ENCODE measurements at places on chromosomes 2 and 18.

GRCh38 chr2:209526561-209526960 is 102.7 kb downstream of the MAP2 start:
- no peak for DNase-seq
- no peak overlapping the region for H3K4me3 ChIP-seq
- H3K4me1 ChIP-seq: peaks cover 11% of the 10 kb centered on the region
- no peaks in the 10 kb centered on the region for H3K27me3 ChIP-seq
- no peak overlapping the region for H3K27ac ChIP-seq

GRCh38 chr2:195727106-195727505 is 70.1 kb downstream of the SLC39A10 start:
- DNase-seq: no peak
- H3K27me3 ChIP-seq: no peaks in the 10 kb centered on the region
- no peak overlapping the region for H3K4me3 ChIP-seq
- peaks cover 2% of the 10 kb centered on the region for H3K4me1 ChIP-seq
- H3K27ac ChIP-seq: no peak overlapping the region

- DNase-seq: no peak
- H3K27me3 ChIP-seq: no peaks in the 10 kb centered on the region
- no peak overlapping the region for H3K4me3 ChIP-seq
- H3K27ac ChIP-seq: no peak overlapping the region
- no peaks in the 10 kb centered on the region for H3K36me3 ChIP-seq
- H3K4me1 ChIP-seq: no peaks in the 10 kb centered on the region
Observed at GRCh38 chr18:9827793-9828505, 57.8 kb upstream of the TXNDC2 start.

- peaks cover 2% of the 10 kb centered on the region for H3K27me3 ChIP-seq
- no peak for DNase-seq
Observed at GRCh38 chr2:150627526-150627925, 140.1 kb upstream of the RND3 start.

DNA sequence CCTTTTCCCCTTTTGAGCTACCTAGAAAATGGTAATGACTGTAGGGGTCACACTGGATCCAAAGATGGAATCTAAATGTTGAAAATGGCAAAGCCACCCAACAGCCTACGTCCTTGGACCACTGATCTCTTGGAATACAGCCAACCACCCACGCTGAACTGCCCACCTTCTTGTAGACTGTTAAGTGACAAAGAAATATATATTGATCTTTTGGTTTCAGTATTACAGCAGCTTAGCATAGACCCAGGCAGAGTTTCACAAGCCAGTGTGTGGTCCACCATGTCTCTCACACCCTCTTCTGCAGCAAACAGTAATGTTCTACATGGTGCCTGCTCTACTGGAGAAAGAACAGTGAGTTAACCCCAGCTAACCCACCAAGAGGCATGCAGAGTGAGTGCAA is 20.2 kb downstream of the CACNB4 start:
- DNase-seq: no peak
- no peaks in the 10 kb centered on the region for H3K27me3 ChIP-seq
- no peaks in the 10 kb centered on the region for H3K36me3 ChIP-seq
- no peak overlapping the region for H3K27ac ChIP-seq

DNA sequence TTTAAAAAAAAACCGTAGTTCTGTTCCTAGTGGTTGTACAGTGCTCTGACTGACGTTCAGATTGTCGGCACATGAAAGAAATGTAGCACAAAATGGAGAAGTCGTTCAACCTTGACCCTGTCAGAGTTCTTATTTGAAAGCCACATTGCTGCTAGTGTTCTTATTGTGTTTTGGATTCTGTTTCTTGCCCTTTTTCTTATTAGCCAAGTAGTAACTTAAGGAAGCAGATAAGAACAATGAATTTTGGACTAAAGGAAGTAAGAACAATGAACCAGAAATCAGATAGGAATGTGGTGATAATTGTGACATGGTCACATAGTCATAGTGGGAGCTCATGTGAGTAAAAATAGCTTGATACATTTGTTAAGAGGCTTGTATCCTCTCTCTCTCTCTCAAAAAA is 45.9 kb downstream of the RPIA start:
- H3K27ac ChIP-seq: no peak overlapping the region
- no peaks in the 10 kb centered on the region for H3K27me3 ChIP-seq
- peaks cover 45% of the 10 kb centered on the region for H3K36me3 ChIP-seq
- DNase-seq: no peak

GRCh38 chr2:54502731-54503130 is 46.6 kb downstream of the SPTBN1 start:
- H3K27ac ChIP-seq: no peak overlapping the region
- no peaks in the 10 kb centered on the region for H3K36me3 ChIP-seq
- H3K4me3 ChIP-seq: no peak overlapping the region
- no peaks in the 10 kb centered on the region for H3K4me1 ChIP-seq

GRCh38 chr2:187853381-187853791 is 299.2 kb upstream of the TFPI start:
- no peak overlapping the region for H3K27ac ChIP-seq
- H3K27me3 ChIP-seq: no peaks in the 10 kb centered on the region
- no peaks in the 10 kb centered on the region for H3K36me3 ChIP-seq

DNA sequence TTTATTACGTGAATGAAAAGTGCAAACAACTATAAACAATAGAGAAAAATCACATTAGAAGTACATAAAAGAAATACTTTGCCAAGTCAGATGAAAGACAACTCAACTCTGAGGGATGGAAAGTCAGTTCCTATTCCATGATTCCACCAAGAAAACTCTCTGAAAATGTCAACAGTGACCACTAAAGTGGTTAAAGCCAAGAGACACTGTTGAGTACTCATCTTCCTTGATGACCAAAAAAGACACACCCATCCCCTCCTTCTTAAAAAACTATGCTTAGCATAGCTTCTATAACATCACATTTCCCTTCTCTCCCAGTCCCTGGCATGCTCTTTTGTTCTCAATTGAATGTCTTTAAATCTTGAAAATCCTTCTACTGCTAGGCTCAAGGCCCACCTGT is 160.0 kb downstream of the TCF4 start:
- H3K4me3 ChIP-seq: no peak overlapping the region
- peaks cover 4% of the 10 kb centered on the region for H3K27me3 ChIP-seq
- no peak overlapping the region for H3K27ac ChIP-seq
- H3K36me3 ChIP-seq: no peaks in the 10 kb centered on the region
- H3K4me1 ChIP-seq: no peaks in the 10 kb centered on the region

GRCh38 chr2:69380072-69380917 is 6.7 kb downstream of the GFPT1 start:
- peak overlapping the region; percentile 1 for H3K27ac ChIP-seq
- DNase-seq: no peak
- no peak overlapping the region for H3K4me3 ChIP-seq
- H3K4me1 ChIP-seq: peaks cover 42% of the 10 kb centered on the region
- peaks cover 19% of the 10 kb centered on the region for H3K36me3 ChIP-seq
- H3K27me3 ChIP-seq: no peaks in the 10 kb centered on the region

DNA sequence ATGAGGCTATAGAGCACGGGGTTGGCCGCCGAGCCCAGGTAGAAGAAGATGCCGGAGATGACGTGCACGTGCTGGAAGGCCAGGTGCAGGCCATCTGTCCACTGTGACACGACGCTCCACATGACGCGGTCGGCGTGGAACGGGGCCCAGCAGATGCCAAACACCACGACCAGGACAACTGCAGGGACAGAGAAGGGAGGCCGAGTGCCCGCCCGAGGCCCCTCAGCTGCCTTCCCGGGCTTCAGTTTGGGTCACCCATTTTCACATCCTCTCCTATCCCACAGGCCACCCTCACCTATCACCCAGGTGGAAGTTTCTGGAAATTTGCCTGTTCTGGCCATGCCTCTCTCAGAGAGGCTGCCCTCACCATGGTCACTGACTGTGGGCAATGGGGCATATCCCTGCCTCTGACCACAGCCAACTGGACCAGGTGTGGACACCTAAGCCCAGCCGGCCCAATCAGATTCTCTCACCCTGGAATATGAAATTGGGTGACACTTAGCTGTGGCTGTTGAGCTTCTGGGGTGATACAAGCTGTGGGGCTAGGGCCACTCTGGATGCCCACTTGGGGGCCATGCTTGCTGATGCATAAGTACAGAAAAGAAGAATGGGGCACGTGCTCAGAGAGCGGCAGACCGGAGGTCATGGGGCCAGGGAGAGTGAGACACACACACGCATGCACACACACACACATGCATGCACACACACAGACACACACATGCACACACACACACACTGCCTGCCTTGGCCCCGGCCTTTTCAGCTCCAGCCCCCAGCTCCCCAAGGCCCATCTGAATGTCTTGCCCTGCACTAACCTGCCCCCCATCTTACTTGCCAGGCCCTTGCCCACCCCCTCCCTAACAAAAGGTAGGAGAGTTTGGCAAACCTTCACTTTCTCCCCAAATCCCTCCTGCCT is 4.7 kb downstream of the NMUR1 start:
- no peak overlapping the region for H3K4me3 ChIP-seq
- H3K27me3 ChIP-seq: peaks cover 25% of the 10 kb centered on the region
- no peaks in the 10 kb centered on the region for H3K36me3 ChIP-seq
- no peak overlapping the region for H3K27ac ChIP-seq
- peaks cover 23% of the 10 kb centered on the region for H3K4me1 ChIP-seq

GRCh38 chr2:232228332-232228731 is 150.2 kb upstream of the ALPP start:
- H3K27ac ChIP-seq: no peak overlapping the region
- H3K36me3 ChIP-seq: no peaks in the 10 kb centered on the region
- H3K4me3 ChIP-seq: no peak overlapping the region
- no peak for DNase-seq
- H3K4me1 ChIP-seq: peaks cover 16% of the 10 kb centered on the region

DNA sequence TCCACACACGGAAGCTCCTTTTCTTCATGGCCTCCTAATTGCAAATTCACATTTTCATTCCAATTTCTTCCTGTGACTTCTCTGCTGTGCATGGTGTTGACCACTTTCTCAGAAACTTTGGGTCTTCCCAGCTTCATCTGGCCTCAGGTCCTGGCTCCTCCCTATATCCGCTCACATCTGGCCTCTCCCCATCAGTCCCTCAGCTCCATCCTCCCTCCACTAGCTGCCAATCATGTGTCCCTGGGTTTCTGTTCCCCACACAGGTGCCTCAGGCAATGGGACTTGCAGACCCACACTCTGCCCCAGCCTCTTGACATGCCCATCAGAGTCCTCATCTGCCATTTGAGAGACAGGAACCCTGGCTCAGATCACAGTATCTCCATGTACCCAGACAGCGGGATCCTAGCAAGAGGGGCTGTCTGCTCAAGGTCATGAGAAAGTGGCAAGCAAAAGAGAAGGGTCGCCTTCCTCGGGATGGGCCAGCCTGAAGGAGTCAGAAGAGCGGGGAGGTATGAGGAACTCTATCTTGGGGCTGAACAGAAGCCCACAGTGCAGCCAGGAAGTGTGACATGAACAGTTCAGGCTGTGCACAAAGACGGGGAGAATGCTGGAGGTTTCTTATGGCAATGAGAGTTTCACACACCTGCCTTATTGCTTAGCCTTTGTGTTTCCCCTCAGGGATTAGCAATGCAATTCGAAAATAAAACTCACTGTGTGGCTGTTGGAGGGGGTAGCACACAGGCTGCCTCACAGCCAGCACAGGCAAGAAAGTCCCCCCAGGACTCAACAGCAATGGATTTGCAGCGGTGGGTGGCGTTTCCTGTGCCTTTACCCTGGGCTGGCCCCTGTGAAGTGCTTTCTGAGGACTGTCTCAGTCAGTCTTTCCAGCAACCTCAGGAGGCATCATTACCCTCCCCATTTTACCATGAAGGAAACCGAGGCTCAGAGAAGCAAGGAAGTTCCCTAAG is 69.5 kb downstream of the COPS8 start:
- H3K27ac ChIP-seq: peak overlapping the region; percentile 91
- DNase-seq: peak; percentile 61
- no peaks in the 10 kb centered on the region for H3K36me3 ChIP-seq
- H3K27me3 ChIP-seq: no peaks in the 10 kb centered on the region
- peaks cover 30% of the 10 kb centered on the region for H3K4me1 ChIP-seq
- H3K4me3 ChIP-seq: peak overlapping the region; percentile 43

GRCh38 chr2:39202639-39203369 is 41.0 kb downstream of the CDKL4 start:
- H3K4me1 ChIP-seq: peaks cover 24% of the 10 kb centered on the region
- peak overlapping the region; percentile 22 for H3K4me3 ChIP-seq
- peak overlapping the region; percentile 66 for H3K27ac ChIP-seq
- DNase-seq: no peak

DNA sequence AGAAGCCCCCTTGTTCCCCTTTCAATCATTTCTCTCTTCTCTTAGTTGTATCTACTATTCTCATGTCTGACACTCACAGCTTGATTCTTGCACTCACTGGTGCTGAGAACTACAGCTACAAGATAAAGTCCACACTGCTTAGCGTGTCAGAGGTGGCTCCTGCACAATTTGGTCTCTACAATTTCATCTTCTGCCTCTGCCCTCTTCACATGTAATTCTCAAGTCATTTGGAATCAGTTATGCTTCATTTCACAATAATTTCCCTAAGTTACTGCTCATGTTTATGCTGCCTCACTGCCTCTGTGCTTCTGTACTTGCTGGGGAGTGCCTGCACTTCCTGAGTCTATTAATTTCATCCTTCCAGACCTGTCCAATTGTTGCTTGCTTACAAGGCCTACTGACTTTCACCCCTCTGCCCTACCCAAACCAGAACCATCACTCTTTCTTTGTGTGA is 11.6 kb upstream of the NAB1 start:
- no peak overlapping the region for H3K4me3 ChIP-seq
- no peak overlapping the region for H3K27ac ChIP-seq
- H3K4me1 ChIP-seq: peaks cover 3% of the 10 kb centered on the region
- H3K36me3 ChIP-seq: no peaks in the 10 kb centered on the region
- peak; percentile 49 for DNase-seq

GRCh38 chr18:45652303-45653080 is 37.2 kb downstream of the SLC14A2 start:
- no peak overlapping the region for H3K27ac ChIP-seq
- no peak overlapping the region for H3K4me3 ChIP-seq
- H3K27me3 ChIP-seq: peaks cover 19% of the 10 kb centered on the region
- no peak for DNase-seq
- no peaks in the 10 kb centered on the region for H3K36me3 ChIP-seq

GRCh38 chr18:76363436-76364120 is 131.5 kb downstream of the ZNF516 start:
- H3K27ac ChIP-seq: no peak overlapping the region
- peaks cover 2% of the 10 kb centered on the region for H3K27me3 ChIP-seq
- H3K36me3 ChIP-seq: no peaks in the 10 kb centered on the region
- peaks cover 7% of the 10 kb centered on the region for H3K4me1 ChIP-seq
- no peak overlapping the region for H3K4me3 ChIP-seq

DNA sequence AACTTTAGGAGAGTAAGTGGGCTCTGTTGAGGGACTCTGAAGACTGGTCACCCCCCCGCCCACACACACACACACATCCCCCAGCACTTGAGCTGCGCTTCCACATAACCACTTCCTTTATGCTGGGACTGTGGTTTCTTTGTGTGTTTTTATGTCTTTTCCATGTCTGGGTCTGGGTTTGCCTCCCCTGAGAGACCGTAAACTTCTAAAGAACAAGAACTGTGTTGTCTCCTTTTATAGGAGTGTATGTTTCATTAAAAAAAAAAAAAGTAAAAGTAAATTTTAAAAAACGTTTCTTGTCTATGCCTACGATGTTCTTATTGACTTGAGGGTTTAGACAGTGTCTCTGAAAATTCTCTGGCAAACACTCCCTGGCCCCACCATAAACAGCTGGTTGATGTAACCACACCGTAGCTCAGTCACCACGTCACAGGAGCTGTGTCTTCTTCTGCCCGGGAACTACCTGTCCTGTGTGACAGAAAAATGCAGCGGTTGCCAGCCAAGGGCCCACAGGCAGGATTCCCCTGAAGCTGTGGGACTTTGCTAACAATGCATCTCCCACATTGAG is 68.0 kb downstream of the KLHL29 start:
- DNase-seq: peak; percentile 78
- H3K4me3 ChIP-seq: peak overlapping the region; percentile 58
- peaks cover 7% of the 10 kb centered on the region for H3K27me3 ChIP-seq
- H3K27ac ChIP-seq: peak overlapping the region; percentile 18
- H3K36me3 ChIP-seq: peaks cover 2% of the 10 kb centered on the region
